ENCODE measurements at places on chromosomes 16 and 17.
A peak's percentile ranks its signal among the peaks of the same experiment; 100 is the strongest.

DNA sequence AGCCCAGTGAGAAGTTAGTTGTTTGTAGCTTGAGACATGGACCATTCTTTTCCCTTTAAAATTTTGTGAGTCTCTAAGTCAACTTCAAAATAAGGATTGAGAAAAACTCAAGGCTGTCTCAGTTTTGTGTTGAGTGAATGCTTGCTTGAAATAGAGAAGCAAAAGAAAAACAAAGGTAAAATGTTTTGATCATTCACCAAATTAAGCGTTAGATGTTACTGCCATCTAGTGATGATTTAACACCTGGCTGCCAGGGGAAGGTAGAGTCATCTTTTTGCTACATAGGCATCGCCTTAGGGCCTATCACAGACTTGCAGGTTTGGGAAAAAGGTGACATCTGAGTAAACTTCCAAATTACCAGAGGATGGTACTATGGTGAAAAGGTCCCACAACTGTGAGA lies 74.4 kb downstream of the PCTP start:
- no peak for DNase-seq

DNA sequence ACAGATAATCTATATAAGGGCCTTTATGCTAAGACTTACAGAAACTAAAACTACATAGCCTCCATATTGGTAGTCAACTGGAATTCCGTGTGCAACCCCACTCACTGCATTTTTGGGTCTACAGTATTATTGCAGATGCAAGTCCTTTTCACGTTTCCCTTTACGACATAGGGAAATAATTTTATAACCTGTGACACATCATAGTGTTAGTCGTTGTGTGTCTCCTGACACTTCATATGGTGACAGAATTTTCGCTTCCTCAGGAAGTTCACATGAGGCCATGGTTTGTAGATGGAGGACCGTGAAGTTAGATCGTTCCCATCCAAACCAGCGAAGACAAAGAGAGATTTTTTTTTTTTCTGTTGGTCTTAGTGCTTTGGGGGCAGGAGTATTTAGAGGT lies 15.7 kb upstream of the MRC2 start:
- DNase-seq, result no peak

DNA sequence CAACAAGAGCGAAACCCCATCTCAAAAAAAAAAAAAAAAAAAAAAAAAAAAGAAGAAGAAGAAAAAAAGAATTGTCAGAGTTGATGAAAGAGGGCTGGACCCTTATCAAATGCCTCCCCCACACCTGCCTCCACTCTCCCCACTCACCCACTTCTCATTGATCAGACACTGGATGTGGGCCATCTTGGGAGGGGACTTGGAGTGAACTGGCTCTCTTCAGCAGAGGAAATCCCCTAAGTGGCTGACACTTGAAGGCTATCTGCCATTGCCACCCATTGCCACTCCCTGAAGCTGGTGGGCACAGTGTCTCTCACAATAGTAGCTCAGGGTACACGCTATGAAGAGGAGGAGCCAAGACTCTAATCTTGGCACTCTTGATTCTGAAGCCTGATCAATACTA lies 1.6 kb downstream of the ITGA2B start:
- DNase-seq, result no peak

DNA sequence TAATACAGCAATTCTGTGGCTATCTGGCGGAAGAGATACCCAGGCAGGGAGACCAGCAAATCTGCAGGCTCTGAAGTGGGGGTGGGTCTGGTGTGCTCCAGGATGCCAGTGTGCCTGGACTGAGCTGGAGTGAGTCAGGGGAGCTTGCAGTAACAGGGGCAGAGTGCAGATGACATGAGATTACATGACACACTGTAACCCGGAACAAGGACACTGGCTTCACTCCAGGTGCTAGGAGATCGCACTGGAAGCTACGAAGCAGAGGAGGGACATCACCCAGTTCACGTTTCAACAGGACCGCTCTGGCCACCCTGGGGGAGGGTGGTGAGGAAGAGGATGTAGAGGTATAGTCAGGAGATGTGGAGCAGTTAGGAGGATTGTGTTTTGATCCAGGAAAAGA lies 475.6 kb downstream of the CDH13 start:
- DNase-seq, result no peak

DNA sequence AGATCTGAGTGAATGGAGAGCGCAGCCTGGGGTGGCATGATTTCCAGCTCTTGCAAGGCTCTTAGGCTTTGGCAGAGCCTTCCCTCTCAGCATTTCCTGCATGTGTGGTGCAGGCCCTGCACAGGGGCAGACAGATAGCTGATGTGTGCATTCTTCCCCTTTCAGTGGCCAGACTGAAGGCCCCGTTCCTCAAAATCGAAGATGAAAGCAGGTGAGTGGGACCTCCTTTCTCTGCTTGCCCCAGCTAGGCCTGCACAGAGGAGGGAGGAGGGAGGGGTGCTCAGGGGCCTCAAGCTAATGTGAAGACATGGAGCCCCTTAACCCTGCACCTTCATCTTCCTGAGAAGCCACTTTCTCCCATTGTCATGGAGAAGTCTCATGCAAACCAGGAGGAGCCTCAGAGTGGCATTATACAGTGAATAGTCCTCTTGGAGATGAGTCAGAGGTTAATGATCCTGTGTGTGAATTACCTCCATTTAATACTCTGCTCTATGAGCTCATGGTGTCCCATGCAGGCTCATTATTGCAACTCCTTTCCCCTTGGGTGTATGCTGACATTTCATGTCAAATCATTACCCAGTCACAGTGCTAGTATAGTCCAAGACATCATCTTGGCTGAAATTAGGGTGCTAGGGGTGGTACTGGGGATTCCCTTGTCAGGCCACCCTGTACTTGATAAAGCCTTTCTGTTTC lies 20.4 kb upstream of the ADAM11 start:
- DNase-seq, result no peak

DNA sequence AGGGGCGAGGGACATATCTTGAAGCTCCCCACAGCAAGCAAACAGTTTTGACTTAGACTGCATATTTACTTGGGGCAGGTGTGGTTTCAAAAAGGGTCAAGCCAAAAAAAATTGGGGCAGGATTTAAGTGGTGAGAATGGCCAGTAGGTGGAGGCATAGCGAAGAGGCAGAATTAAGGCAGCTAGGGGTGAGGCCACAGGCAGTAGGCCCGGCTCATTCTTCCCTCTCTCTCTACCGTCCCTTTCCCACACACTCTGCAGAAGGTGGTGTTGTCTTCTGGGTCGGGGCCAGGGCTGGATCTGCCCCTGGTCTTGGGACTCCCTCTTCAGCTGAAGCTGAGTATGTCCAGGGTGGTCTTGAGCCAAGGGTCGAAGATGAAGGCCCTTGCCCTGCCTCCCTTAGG lies 2.6 kb downstream of the SHBG start:
- DNase-seq, result no peak

DNA sequence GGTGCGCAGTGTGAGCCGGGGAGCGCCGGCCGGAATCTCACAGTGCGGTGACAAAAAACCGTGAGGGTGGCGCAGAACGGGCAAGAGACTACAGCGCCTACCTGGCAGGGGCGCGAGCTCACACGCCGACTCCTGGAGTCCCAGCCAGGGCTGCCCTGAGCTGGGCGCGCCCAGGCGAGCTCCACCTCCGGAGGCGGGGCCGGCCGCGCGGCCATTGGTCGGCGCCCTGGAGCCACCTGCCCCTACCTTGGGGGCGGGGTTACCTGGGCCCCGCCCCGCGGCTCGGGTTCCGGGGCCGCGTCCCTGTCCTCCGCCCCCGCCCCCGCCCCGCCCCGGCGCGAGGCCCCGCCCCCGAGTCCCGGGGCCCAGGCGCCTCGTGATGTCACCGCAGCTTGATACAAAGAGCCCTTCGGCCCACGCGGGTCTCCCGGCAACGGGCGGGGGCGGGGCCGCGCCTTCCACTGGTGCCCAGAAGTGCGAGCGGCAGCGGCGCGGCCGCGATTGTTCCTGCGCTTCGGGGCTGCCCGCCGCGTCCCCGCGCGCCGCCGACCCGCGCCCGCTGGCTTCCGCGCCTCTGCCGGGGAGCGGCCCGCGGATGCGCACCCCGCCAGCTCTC lies 96.3 kb downstream of the RAB11FIP4 start:
- DNase-seq, result peak; percentile 75

DNA sequence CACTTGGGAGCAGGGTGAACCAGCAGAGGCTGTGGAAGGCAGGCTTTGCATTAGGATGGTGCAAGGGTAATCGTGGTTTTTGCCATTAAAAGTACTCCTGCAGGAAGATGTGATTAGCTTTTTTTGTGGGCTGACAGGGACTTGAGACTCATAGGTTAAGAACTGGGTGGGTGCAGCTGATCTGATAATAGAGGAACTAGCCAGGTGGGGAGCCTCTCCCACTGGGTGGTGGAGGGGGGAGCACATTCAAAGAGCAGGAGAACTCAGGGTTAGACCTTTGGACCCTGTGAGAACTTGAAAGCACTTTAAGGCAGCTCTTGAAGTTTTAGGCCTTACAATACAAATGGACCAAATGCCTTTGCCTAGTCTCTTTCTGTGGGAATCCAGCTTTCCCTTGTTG lies 32.4 kb downstream of the CCL4 start:
- DNase-seq, result no peak

GRCh38 chr17:81854974-81855774 lies 5.2 kb downstream of the P4HB start:
- DNase-seq, result no peak

DNA sequence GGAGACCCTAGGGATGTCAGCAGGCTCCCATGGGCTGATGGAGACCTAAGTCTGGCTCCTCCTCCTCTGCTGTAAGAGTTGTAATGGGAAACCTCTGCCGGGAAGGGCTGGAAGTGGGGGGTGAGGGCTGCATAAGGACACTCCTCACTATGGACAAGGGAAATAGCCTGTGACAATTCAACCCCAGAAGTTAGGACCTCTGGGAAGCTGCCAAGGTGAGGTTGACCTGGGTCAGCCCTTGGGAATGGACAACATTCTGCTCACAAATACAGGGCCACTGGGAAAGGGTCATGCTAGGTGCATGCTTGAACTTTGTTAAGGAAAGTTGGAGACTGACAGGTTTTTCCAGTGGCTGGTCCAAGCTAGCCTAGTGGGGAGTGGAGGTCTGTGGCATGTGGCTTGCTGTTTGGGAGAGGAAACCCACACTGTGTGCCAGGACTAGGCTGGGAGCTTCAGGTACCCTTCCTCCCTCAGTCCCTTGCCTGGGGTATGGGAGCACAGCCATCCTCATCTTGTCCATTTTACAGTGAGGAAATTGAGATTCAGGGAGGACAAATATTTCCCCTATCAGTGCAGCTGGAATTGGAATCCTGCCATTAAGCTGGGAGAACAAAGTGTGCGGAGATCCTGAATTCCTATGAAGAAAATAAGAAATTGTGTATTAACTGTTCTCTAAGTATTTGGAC lies 190.4 kb downstream of the SALL1 start:
- DNase-seq, result no peak

- DNase-seq, result no peak
Measured at GRCh38 chr16:17321824-17322223, 148.9 kb downstream of the XYLT1 start.

- DNase-seq, result no peak
Measured at GRCh38 chr17:75595284-75595919, 7.8 kb downstream of the MYO15B start.

DNA sequence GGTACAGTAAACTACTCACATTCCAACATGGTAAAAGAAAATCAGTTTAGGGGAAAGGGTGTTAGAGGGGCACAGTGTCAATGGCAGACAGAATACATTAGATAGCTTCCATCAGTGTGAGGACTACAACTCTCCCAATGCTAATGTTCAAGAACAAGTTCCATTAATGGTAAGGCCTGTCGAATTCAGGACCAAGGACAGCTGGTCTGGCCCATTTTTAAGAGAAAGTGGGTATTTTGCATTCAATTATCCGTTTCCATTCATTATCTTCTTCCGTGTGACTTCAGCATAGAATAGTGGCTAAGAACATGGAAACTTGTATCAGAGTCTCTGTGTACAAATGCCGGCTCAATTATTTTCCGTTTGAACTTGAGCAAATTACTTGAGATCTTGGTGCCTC lies 98.4 kb downstream of the XYLT1 start:
- no peak for DNase-seq
